ENCODE measurements at places on chromosomes 1 and 21.

GRCh38 chr1:84634536-84635205 is 55.6 kb downstream of the SSX2IP start:
- DNase-seq: no peak

GRCh38 chr1:61539720-61540462 is 185.1 kb downstream of the TM2D1 start:
- no peak for DNase-seq

DNA sequence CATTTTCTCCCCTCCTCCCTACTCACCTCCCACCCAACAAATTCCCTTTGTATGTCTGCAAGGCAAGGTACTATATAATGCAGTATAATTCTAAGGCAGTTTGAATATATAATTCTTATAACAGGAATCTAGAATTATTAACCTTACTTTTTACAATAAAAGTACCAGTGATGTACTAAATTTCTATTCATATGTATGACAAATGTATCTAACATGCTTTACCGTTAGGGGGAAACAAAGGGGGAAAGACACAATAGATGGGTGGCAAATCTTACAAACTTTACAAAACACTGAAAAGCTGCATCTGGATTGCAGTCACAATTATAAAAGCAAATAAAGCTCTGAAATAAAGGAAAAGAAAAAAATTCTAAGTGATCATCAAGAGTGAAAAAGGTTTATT is 2.3 kb downstream of the PIK3R3 start:
- DNase-seq: no peak

DNA sequence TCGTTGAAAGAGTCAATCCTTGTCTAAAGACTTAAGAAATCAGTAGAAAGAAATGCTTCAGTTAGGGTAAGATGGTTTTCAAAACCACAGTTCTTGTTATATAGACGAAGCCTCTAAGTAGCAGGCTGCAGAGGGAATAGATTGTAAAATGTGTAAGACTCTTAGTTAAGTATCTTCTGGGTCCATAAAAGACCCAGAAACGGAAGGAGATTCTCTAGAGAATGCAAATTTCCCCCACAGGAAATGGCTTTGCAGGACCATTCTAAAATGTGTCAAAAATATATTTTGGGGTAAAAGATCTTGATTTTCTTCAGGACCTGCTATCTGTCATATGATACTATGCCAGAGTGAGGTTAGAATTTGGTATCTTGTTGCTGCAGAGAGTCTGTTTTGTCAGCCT is 13.4 kb downstream of the OR2T1 start:
- DNase-seq: no peak

DNA sequence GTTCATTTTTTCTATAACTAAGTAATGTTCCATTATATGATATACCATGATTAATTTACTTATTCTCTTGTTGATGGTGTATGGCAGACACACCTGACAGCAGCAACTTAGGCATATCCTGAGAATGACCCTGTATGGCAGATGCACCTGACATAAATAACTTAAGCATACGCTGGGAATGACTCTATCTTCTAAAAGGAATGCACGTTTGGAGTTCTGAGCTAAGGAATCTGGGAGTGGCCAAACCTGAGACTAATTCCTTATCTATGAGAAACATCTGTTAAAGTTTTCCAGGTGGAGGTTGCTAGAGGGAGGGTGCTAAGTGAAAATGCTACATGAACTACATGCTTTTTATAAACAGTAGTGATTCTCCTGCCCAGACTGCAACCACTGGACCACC is 96.7 kb upstream of the RGS18 start:
- no peak for DNase-seq

- DNase-seq: no peak
Observed at GRCh38 chr1:24822887-24823286, 77.6 kb downstream of the CLIC4 start.
